Stimulated activated CD4-positive, alpha-beta T cell treated with anti-CD3 and anti-CD28 coated beads, Interleukin-2, amount 100 ng/mL, for 24 hours (primary cell): ENCODE measurements at places on chromosomes 7 and 10.

DNA sequence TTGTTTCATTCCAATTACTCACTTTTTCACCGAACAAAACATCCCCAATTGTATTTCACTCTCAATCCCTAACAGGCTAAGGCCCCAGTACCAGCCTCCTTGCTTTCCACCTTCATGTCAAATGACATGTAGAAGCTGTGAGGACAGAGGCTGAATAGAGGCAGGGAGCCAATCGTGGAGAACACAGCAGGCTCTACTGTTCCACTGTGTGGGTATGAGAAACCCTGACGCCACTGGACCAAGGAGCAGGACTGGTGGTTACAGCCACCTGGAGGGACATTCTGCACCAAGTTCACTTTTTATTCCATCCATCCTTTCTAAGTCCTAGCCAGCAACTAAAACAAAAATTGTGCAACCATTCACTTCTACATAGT is 502.8 kb downstream of the SORCS1 start:
- DNase-seq: no peak

DNA sequence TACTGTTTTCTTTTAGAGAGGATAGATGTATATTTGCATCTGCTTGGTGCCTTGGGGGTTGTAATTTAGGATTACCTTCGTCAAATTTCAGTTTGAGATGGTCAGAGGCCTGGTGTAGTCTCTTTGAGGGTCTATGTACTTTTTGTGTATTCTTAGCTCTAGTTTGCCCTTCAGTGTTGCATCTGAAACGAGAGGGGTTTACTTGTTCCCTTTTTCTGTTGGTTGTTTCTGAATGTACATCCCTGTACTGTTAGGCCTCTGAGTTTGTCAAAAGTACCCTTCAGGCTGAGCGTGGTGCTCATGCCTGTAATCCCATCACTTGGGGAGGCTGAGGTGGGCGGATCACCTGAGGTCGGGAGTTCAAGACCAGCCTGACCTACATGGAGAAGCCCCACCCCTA is 60.0 kb downstream of the MLLT10 start:
- no peak for DNase-seq

DNA sequence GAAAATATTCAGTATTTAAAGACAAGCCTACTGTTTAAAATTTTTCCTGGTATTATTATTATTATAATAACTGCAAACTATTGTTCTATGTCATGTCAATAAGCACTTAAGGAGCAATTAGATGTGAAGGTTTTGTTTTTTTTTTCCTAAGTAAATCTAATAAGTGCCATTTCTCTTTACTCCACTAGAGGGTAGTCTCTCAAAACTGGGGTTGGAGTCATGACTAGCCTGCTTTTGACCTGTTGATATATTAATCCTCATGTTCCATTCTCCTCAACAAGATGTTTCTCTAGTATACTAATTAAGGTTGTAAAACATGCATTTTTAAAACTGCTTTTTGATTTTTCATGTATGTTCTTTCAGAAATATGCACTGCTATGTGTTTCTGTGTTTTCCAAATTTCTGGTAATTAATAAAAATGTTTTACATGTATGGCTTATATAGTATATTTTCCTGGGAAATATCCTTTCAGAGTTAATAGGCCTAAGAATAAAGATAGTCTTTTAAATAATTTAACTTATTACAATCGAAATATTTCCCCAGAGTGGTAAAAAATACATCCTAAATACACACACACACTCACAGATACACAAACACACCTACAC is 1.0 kb upstream of the LRRN3 start:
- no peak for DNase-seq

GRCh38 chr10:128091636-128092210 is 34.5 kb downstream of the MKI67 start:
- no peak for DNase-seq

DNA sequence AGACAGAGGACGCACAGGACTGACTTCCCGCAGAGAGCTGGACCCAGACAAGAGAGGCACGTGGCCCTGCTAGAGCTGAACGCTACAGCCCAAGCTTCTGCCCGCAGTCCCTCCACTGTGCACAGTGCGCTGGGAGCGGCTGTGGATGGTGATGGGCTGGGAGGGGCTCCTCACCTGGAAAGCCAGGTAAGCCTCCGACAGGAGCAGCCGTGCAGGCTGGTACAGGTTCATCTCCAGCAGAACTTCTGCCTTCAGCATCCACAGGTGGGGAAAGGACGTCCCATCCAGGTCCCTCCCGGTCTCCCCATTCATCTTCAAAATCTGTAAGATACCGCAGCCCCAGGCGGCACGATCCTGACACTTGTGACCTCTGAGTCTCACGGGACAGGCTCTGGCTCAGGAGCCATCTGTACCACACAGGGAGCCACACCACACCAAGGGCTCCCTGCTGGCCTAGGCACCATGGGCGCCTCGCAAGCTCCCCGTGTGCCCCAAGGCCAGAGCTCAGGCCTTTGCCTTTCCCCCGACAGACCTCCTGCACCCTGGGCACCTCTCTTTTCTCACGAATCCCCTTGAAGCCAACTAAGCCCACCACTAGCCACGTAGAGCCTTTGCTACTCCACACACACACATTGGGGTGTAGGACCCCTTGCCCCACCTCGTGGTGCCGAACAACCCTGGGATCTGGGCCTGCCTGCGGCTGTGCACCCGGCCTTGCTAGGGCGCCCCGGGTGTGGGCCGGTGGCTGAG is 76.3 kb downstream of the CFAP46 start:
- no peak for DNase-seq

- no peak for DNase-seq
These were observed 771.4 kb downstream of the LRMDA start for GRCh38 chr10:76202777-76203176.
